ENCODE measurements at places on chromosomes 11 and 22. TPM values are rescaled to one million over a fixed set of nuclear protein-coding genes. Genes with fewer than 3 reads are reported as not detected.

DNA sequence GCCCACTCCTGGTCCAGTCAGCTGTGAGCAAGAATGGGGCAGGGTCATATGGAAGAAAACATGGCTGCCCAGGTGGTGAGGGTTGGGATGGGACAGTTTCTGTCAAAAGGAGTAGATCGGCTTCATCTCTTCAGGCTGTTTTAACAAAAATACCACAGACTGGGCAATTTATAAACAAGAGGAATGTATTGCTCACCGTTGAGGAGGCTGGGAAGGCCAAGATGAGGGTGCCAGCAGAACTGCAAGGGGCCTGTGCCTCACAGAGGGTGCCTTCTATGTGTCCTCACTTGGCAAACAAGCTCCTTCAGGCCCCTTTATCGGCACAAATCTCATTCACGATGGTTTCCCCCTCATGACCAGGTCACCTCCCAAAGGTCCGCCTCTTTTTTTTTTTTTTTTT is 18.1 kb upstream of the RELT start:
- DNase-seq, result no peak

Gene B4GAT1
- 65.4 TPM for total RNA-seq

GRCh38 chr11:66971488-66971887 is 3.6 kb upstream of the C11orf86 start:
- no peak for DNase-seq

- peak; percentile 37 for DNase-seq
Measured at GRCh38 chr11:134331354-134332188, at the start of gene GLB1L2. GLB1L2 (plus strand) TSS chr11:134331988; CDS start chr11:134332062, 74 bp downstream.

Gene GGTLC2
- total RNA-seq, result 1.8 TPM

GRCh38 chr22:17315310-17315709 is 54.0 kb upstream of the CECR2 start:
- no peak for DNase-seq
